Stimulated activated CD4-positive, alpha-beta T cell treated with anti-CD3 and anti-CD28 coated beads, Interleukin-12 subunit alpha, Interleukin-12 subunit beta, amount 100 ng/mL, for 4 hours (primary cell): ENCODE measurements at places on chromosomes 3 and 15.
A peak's percentile ranks its signal among the peaks of the same experiment; 100 is the strongest.

GRCh38 chr15:60371175-60372051 is 26.4 kb downstream of the ANXA2 start:
- DNase-seq: no peak

DNA sequence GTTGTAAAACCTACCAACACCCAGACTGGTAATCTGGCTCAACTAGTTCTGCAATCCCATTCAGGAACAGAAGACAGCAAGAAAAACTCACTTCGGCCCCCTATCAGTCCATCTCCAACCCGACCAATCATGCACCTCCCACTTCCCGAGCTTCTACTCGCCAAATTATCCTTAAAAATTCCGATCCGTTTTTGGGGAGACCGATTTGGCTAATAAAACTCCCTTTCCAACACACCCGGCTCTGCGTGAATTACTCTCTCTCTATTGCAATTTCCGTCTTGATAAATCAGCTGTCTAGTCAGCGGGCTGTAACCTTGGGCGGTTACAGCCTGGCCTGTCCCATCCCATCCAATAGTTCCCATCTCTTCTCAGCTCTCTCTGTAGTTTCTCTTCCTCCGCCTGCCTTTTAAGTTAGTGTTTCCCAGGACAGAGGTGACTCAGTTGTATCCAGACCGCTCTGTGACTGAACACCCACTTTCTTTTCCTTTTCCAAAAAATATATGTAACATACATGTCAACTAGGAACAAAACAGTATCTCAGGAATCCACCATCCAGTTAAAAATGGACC is 780 bp upstream of the ACAD9 start:
- peak; percentile 10 for DNase-seq

GRCh38 chr3:72144773-72145505 is 360.0 kb upstream of the PROK2 start:
- DNase-seq: no peak

- no peak for DNase-seq
Measured at GRCh38 chr3:63774781-63775180, 44.3 kb upstream of the C3orf49 start.

DNA sequence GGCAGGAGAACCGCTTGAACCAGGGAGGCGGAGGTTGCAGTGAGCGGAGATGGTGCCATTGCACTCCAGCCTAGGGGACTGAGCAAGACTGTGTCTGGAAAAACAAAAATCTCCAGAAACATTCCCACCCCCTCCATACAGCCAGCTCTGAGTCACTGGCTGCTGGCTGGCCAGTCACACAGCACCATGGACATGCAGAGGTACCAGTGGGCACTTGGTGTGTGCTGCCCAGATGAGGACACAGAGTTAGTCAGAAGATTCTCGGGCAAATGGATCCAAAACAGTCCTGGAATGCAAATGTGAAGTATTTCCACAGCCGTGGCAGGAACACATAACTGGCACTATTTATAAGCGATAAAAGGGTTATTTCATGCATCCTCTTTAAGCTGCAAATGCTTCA is 44.6 kb downstream of the BDH1 start:
- no peak for DNase-seq

- DNase-seq: no peak
Measured at GRCh38 chr3:171455603-171456550, 4.3 kb downstream of the TNIK start.

GRCh38 chr15:42581272-42581730 is 5.9 kb downstream of the STARD9 start:
- peak; percentile 68 for DNase-seq

GRCh38 chr3:89368846-89369245 is 261.4 kb downstream of the EPHA3 start:
- DNase-seq: no peak

DNA sequence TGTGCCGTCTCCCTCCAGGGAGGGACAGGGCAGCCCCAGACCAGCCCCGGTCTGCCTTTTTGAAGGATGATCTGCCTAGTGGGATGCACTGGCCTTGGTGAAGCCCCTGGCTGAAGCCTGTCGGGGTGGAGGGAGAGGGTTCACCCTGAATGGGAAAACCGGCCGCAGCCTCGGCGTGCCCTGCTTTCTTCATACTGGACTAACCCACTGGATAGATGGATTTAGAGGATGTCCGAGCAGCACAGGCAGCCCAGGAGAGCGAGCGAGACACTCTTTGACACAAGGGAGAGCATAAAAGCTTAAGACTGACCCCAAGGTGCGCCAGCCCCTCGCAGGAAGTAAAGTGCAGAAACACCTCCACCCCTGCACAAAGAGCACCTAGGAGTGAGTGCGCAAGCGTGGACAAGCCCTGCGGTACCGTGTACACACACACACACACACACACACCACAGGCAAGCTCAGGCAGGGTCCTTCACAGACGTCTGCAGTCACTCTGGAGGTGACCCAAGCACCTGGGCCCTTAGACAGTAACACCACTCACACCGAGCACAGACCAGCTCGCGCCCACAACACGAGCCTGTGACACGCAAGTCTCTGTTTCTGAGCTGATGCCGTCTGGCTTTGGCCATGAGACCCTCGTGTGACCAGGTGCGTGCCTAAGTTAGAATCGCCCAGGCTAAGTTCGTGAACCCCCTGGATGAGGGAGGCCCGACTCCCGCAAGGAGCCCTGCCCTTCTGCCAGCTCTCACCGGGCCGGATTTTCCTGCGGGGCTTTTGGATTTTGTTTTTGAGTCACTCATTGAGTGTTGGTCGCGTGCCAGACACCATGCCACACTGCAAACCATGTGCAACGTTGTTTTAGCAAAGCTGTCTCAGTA is 11.3 kb downstream of the SEMA4B start:
- DNase-seq: no peak

GRCh38 chr3:12824299-12824698 is 17.1 kb downstream of the RPL32 start:
- DNase-seq: no peak

DNA sequence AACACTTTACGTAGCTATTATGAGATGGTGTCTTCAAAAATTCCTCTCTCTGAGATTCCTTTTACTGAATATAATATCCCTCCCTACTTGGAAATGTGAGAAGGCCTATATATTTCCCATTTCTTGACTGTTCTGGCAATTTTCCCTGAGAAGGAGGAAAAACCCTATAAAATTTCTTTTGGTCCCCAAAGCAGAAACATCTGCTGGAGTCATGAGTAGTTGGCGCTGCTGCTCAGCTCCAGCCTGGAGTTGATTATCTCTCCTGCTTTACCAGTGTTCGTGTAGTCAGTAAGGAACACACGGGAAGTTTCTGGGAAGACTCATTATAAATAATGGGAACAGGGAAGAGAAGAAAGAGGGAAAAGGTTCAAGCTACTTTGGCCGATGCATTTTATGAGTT is 680.1 kb downstream of the EPHA3 start:
- no peak for DNase-seq

- no peak for DNase-seq
Measured at GRCh38 chr3:33186524-33187367, 31.9 kb downstream of the SUSD5 start.

GRCh38 chr15:41942886-41943285 is 29.5 kb downstream of the EHD4 start:
- DNase-seq: no peak

- DNase-seq: no peak
Measured at GRCh38 chr3:100424261-100424660, 22.9 kb downstream of the LNP1 start.

DNA sequence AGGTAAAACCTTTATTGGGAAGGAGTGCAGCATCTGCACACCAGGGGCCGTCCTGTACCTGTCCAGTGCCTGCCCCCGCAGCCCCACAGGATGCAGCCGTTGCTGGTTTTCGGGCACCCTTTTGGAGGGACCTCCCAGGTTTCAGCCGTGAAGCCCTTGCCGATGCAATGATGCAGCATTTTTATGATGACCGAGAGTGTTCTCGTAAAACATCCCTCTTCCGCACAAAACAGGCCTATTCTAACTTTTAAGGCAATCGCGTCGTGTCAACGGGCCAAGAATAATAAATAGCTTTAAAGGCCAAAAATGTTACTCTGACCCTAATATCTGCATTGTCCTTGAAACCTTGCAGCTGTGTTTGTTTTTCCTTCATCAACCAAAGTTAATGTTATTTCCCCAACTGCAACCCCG is 126.1 kb downstream of the LRRK1 start:
- DNase-seq: no peak

DNA sequence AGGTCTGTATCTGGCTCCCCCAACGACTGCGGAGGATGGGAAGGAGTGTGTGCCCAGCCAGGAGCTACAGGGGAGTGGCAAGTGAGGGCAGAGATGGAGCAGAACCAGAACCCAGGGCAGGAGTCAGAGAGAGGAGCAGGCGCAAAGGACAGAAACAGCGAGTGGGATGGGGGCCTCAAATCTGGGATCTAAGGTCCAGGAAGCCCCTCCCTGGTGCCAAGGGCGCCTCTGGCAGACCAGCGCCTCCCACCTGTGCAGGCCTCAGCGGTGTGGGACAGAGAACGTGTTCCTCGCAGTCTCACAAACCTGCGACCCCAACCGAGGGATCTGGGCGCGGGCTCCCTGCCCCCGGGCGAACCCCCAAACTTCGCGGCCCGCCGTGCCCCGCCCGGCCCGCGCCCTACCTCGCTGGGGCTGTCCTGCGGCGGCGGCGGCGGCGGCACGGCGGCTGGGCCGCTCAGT is 301 bp downstream of the PCBP4 start:
- DNase-seq: no peak

GRCh38 chr15:29669823-29670222 is 152.4 kb downstream of the TJP1 start:
- DNase-seq: no peak

- no peak for DNase-seq
Measured at GRCh38 chr3:45571969-45572368, 22.6 kb upstream of the LIMD1 start.

- no peak for DNase-seq
Measured at GRCh38 chr15:71060983-71061382, 54.3 kb upstream of the THSD4 start.

- DNase-seq: no peak
Measured at GRCh38 chr3:125011941-125012340, 43.9 kb downstream of the HEG1 start.

- no peak for DNase-seq
Measured at GRCh38 chr3:127406309-127407025, 118.6 kb upstream of the PRR20G start.

GRCh38 chr15:87047203-87047965 is 967.7 kb downstream of the AGBL1 start:
- DNase-seq: no peak

DNA sequence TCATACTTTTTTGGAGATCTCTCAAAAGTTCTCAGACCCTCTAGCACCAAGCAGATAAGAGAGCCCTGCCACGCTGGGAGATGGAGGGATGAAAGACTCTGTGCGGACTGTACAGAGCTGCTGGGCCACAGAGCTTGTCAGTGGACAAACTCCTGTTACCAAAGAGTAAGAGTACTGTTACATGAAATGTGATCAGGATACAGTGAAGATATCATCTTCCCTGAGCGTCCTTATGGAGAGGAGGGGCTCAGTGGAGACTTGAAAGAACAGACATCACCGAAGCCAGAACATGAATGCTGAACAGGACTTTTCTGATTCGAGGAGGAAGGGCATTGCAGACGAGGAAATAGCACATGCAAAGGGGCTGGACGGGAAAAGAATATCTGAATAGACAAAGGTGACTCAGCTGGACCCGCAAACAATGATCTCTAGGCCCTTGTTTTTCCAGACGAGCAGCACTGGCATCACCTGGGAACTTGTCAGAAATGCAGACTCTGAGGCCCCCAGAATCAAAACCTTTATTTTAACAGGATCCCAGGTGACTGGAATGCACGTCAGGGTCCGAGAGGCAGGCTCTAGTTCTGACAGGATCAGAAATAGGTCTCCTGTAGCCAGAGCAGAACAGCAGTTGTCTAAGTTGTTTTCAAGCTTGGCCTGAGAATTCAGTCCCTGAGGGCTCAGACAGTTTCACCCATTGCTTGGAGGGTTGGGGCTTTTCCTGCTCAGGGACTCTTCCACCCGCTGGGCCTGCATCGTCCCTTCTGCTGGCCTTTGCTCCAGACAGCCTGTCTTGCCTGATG is 277.9 kb downstream of the RPLP1 start:
- DNase-seq: no peak

DNA sequence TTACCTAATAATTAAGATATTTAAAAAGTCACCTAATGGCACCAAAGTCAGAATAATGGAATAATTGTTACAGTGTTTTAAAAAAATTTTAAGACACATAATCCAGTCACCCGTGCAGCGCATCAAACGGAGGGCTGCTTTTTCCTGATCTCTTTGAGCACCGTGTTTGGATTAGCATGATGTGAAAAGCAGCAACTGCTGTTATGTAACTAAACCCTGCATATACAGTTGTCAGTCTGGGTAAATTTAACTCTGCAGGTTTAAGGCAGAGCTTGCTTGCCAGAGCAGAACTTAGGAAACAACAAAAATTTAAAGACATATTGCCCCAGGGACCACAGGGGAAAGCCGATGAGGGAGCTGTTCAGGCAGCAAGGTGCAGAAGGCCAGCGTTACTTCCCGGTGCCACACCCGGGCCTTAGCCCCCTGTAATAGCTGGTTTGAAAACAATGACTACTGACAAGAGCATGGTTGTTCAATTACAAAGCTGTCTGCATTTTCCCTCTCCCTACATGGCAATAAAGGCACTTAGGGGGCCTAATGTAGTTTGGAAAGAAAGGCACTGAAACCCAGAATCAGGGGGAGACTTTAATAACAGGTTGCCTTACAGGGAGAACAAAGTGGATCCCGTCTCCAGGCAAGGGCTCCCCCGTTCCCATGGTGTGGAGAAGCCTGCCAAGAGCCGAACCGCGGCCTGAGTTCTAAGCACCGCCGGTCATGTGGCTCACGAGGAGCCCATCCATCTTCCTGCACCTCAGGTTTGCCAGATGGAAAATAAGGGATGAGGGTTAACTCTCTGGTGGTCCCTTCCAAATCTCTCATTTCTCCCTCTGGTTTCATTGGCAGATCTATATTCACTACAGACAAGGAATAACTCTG is 32.2 kb downstream of the RORA start:
- DNase-seq: no peak

DNA sequence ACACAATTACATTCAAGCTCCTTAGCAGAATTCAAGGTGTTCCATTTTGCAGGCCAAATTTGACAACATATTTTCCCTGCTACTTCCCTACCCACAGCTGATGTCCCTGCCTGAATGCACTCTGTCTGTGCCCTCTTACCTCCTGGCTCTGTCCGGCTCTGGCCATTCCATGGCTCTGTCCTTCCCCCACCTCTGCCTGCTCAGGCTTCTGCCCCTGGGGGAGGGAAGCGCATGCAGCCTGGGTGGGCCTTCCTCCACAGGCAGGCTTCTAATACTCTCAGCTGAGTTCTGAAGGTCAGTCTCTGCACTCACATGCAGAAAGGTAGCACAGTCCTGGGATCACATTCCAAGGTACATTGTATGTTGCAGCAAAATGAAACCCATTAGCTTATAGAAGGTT is 113.6 kb upstream of the CACNA2D3 start:
- no peak for DNase-seq

DNA sequence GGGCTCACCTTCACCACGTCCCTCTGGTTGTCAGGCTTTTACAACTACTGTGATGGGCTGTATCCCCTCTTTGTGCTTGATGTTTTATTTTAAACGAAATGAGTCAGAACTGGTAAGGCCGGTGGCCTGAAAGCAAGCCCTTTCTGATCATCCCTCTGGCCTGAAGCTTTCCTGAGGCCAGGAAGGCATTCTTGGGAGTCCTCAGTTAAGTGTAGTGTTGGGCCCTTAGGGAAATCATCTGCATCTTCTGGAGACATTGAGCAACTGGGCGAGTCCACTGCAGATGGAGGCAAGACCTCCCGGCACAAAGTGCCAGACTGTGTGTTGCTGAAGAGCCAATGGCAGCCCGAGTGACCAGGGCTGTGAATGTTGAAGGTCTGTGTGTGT is 33.0 kb upstream of the AMOTL2 start:
- no peak for DNase-seq
